Fibroblast of the aortic adventitia (primary cell): ENCODE measurements at places on chromosomes 12 and 14.

DNA sequence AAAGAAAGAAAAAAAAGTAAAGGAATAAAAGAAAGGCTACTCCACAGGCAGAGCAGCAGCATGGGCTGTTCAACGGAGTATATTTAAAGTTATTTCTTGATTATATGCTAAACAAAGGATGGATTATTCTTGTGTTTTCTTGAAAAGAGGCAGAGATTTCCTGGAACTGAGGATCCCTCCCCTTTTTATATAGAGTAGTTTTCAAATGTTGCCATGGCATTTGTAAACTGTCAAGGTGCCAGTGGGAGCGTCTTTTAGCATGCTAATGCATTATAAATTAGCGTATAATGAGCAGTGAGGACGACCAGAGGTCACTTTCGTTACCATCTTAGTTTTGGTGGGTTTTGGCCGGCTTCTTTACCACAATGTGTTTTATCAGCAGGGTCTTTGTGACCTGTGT lies 383.0 kb downstream of the PCNX1 start:
- peak; percentile 21 for DNase-seq

DNA sequence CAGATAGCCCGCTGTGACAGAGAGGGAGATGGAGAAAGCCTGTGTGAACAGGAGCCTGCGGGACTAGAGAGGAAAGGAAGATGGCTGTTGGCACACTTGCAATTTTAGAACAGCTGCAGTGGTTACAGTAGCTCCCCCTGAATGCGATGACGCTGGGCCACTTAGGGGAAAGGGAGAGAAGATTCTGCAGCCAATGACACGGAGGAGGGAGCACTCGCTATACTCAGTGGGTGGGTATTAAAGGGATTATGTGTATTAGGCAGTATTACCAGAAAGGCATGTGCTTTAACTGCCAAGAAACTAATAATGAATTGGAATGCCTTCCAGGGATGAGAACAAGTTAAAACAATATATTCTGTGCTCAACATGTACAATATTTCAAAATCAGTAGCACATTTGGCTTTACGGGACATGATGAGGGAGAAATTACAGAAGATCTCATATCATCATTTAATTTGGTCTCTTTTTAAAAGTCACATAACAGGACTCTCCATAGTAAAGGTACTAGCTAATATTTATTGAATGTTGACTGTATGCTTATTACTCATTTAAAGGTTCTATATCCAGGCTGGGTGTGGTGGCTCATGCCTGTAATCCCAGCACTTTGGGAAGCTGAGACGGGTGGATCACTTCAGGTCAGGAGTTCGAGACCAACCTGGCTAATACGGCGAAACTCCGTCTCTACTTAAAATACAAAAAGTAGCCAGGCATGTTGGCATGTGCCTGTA lies 35.9 kb upstream of the FOS start:
- DNase-seq, result peak; percentile 93

DNA sequence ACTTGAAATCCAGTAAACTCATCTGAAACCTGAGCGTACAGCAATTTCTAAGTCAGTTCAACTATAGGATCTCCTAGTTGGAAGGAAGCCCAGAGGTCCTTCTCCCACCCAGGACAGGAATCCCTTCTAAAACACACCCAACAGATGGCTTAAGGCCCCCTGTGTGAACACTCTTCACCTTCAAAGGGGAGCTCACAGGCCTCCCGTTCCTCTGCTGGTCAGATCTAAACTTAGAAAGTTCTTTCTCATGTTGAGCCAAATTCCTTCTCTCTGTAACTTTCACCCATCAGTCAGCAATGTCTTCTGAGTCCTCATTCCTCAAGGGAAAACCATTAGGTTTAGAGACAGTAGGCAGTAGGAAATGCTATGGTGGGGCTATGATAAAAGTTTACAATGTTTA lies 355.2 kb downstream of the PCNX1 start:
- no peak for DNase-seq

- no peak for DNase-seq
These were observed 80.5 kb upstream of the DACT1 start for GRCh38 chr14:58557242-58557641.

- no peak for DNase-seq
These were observed 849 bp downstream of the WNT1 start for GRCh38 chr12:48978741-48979601.

- no peak for DNase-seq
These were observed 136.5 kb downstream of the SPTSSA start for GRCh38 chr14:34325493-34325892.

DNA sequence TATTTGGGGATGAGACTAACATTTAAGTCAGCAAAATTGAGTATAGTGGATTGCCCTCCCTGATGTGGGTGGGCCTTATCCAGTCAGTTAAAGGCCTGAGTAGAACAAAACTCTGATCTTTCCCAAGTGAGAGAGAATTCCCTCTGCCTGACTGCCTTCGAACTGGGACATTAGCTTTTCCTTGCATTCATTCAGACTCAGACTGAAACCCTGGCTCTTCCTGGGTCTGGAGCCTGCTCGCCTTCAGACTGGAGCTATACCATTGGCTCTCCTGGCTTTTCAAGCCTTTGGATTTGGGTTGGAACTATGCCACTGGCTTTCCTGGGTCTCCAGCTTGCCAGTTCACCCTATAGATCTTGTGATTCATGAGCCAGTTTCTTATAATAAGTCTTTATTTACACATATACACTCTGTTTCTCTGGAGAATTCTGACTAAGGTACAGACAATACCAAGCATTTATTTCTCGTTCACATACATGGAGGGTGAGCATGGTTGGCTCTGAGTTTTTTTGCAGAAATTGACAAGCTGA lies 296.5 kb downstream of the ERC1 start:
- no peak for DNase-seq

- peak; percentile 22 for DNase-seq
These were observed 121.9 kb downstream of the SPTSSA start for GRCh38 chr14:34340025-34340625.

GRCh38 chr14:93045965-93046704 lies 69.6 kb downstream of the ITPK1 start:
- DNase-seq, result peak; percentile 76

DNA sequence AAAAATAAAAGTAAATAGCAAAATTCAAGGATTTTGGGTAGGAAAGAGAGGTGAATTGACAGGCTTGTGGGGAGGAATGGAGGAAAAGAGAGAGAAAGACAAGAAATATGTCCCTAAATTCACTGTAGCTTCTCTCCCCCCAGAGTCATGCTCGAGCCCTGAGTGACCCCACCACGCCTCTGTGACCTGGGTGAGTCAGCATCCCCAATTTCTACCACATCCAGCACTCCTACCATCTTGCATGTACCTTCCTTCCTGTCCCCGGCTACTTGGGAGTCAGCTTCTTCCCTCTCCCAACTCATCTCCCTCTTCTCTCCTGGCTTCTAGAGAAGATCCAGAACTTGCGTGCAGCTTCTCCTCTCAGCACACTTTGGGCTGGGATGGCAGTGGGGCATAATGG lies 9.8 kb downstream of the ZNF219 start:
- DNase-seq, result no peak

DNA sequence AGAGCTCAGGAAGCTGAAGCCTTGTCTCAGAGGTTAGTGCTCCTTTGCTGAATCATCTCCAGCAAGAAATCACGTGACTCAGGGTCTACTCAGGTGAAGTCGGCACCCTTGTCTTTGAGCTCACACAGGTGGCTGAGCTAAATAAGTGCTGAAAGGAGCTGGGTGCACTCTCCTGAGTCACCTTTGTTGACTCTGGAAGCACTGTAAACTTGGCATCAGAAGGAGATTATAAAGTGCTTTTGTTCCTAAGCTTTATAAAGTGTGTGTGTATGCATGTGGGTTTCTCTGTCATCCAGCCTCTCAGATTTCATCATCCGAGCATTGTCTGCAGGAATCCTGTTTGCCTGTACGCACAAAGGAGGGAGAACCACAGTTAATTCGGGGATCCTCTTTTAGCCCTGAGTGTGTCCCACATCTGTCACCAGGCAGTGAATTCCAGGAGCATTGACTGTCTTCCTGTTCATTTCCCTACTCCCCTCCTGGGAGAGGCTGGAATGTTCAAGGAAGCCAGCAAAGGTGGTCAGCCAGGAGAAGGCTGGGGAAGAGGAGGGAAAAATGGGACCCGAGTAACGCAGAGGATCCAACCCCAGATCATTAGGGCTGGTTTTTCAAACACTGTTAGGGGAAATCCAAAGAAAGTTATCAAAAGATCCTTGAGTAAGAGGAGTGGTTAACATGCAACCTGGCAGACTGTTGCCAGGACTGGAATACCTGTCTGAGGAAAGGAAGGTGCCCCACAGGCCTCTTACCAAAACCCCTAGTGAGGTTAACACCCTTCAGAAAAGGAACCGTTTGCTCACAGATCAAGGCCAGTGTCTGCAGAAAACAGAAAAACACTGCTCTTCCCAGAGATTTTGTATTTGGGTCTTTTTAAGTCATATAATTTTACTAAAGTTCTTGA lies 157.5 kb upstream of the HIF1A start:
- peak; percentile 93 for DNase-seq

DNA sequence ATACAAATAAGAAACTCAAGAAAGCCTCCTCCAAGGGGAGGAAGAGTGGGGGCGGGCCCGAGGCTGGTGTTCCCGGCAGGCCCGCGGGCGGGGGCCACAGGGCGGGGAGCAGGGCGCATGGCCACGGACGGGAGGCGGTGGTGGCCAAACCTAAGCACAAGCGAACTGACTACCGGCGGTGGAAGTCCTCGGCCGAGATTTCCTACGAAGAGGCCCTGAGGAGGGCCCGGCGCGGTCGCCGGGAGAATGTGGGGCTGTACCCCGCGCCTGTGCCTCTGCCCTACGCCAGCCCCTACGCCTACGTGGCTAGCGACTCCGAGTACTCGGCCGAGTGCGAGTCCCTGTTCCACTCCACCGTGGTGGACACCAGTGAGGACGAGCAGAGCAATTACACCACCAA lies 8.7 kb downstream of the DACT1 start:
- DNase-seq, result no peak

GRCh38 chr12:113470871-113471618 lies 626 bp downstream of the LHX5 start:
- DNase-seq, result no peak

- no peak for DNase-seq
These were observed 2.9 kb downstream of the SLC15A4 start for GRCh38 chr12:128820723-128821432.

DNA sequence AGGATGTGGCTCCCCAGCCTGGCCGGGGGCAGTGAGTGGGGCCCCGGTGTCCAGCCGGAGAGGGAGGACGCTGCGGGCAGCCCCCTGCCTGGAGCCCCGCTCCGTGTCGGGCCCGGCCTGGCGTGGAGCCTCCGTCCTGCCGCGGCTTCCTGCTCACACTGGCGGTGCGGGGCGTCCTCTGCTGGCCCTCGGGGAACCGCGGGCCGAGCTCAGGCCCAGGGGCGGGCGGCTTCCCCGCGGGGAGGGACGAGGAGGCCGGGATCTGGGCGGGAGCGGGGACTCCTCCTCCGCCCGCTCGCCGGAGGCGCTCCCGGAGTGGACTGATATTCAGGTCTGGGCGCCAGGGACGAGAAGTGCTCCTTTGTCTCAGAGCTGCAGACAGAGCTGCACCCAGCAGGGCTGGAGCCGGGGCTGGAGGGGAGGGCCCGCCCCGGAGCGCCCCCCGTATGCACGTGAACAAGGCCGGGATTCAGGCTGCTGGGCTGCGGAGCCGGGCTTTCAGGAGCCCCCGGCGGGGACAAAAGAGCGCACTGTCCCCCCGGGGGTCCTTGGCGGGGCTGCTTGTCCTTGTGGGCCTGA lies 2.2 kb downstream of the MMP17 start:
- peak; percentile 79 for DNase-seq

GRCh38 chr12:121783766-121784165 lies 9.7 kb downstream of the RHOF start:
- peak; percentile 37 for DNase-seq

- no peak for DNase-seq
These were observed 22.2 kb downstream of the GRIN2B start for GRCh38 chr12:13959131-13959723.

GRCh38 chr14:96275177-96276112 lies 19.4 kb downstream of the BDKRB1 start:
- DNase-seq, result peak; percentile 82

DNA sequence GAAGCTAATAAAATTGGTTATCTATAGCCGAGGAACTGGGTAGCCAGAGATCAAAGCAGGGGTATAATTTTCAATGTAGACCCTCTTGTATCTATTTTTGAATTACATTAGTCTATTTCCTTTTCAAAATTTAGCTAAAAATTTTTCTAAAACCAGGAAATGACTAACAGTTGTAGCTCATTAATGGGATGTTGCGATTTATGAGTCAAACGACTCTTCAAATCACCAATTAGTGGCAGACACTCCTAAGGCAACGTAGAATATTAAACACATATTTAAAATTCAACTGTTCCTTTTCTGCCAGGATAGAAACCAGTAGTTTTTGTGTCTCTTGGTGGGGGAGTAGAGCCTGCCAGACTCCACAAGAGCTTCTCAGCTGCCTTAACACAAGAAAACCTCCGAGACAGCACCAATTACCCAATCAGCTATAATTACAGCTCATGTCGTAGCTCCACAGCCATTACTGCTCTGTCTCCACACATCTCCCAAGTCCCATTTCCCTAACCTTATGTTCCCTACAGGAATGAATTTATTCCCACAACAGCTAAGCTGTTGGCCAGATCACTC lies 26.9 kb downstream of the GCN1 start:
- DNase-seq, result no peak

DNA sequence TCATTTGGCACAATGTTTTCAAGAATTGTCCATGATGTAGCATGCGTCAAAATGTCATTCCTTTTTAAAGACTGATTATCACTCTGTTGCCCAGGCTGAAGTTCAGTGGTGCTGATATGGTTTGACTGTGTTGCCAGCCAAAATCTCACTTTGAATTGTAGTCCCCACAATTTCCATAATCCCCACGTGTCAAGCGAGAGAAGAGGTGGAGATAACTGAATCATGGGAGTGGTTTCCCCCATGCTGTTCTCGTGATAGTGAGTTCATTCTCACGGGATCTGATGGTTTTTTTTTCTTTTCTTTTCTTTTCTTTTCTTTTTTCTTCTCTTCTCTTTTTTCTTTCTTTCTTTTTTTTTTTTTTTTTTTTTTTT lies 21.8 kb upstream of the LRRK2 start:
- DNase-seq, result no peak

DNA sequence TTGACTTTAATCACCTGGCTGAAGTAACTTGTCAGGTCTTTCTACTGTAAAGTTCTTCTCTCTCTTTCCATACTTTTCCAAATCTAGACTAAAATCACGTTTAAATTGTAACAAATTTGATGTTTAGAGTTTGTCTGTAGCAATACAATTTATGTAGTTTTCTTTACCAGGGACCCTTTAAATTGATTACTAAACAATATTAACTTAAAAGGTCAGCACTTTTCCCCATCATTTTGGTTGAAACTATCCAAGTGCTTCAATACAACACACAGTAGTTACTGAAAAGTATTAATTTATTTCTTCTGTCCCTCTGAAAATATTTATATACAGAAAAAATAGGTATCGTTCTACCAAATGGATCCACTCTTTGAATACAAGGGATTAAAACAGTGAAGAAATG lies 350.8 kb downstream of the SLC16A7 start:
- DNase-seq, result no peak

GRCh38 chr12:112839386-112839972 lies 47.9 kb downstream of the RPH3A start:
- DNase-seq, result peak; percentile 92

GRCh38 chr12:8905546-8905945 lies 8.8 kb upstream of the PHC1 start:
- no peak for DNase-seq
